Activated T-helper 17 cell treated with anti-CD3 and anti-CD28 coated beads, Interleukin-2, amount 50 U/mL, for 72 hours (primary cell): ENCODE measurements at places on chromosomes 12 and 14. TPM values are rescaled to one million over a fixed set of nuclear protein-coding genes. Genes with fewer than 3 reads are reported as not detected.

DNA sequence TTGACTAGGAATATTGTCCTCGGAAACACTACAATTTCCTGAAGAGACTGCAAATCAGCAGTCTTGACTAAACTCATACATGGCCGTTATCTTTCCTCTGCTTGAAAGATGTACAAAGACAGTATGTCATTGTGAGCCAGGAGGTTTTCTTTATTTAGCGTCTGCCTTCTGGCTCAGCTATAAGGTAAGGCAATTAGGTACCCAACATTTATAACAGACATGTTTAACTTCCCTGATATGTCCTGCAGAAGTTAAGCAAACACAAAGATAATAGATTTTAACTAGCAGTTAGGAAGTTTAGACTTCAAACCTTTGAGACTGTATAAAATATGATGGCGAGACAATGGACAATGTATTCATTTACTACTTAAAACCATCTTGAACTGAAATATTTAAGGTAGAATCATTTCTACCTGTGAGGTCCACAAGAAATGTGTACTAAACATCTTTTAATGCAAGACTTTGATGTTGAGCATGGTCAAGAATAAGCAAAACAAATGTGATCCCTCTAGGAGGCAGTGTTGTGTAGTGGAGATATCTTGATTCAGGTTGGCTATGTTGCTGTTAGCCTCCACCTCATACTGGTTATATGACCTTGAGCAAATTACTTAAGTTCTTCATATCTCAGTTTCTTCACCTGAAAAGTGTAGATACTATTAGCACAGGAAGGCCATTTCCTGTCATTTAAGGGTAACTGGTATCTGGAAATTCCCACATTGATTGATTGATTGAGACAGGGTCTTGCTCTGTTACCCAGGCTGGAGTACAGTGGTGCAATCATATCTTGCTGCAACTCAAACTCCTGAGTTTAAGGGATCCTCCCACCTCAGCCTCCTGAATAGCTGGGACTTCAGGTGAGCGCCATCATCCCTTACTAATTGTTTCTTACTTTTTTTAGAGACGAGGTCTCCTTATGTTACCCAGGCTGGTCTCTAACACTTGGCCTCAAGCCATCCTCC, 96.3 kb upstream of the EEA1 start:
- peak; percentile 59 for ATAC-seq

DNA sequence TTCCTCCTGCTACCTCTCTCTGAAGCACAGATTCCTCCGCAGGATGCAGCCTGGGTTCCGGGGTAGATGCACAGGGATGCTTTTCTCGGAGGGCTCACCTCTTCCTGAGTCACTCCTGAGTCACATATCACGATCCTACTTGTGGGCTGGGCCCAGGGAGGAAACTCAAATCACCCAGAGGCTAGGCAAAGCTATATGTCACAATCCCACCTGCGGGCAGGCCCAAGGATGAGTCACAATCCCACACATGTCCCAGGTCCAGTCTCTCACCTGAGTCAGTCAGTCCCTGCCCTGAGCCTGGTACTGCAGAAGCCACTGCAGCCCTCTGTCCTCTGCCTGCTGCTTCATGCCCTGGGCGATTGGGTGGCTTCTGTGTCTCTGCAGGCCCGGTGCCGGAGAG, 149.0 kb upstream of the GSC start:
- ATAC-seq, result peak; percentile 72

TAS2R42 gene
- total RNA-seq, result not detected

DNA sequence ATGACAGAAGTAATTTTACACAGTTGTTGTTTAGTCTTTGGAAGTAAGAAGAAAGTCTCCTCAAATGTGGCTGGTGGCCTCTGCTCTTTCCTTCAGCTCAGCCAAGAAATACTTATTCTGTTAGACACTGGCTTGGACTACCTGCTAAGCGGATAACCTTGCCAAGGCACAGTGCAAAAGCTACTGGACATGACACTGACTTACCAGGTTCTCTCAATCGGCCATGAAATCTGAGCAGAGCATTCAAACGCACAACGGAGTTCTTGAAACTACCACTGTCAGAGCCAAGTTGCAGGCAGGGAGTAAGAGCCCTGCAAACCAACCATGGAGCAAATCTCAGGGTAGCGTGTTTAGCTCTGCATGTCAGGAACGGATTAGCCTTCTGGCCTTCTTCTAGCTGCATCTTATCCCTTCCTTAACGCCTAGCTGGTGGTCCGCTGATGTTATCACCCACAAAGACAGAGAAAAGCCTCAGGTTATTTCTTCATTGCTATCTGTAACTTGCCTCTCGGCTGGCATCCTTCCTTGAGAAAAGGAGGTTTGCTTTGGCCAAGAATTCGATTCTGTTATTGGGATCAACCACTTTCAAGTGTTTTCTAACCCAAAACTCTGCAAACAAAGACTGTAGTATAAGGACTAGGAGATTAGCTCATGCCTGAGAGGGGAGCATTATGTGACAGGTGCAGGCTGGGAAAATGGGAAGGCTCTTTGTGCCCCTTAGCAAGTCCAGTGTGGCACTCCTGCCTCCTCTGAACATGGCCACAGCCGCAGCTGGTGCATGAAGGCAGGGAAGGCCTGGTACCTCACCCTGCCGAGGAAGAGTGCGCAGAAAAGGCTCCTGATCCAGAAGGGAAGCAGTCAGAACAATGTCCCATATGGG, 223.4 kb downstream of the GLT1D1 start:
- ATAC-seq, result no peak
